ENCODE measurements at places on chromosomes 11 and 22. TPM values are rescaled to one million over a fixed set of nuclear protein-coding genes. Genes with fewer than 3 reads are reported as not detected.

The AQP11 gene
- total RNA-seq: 0.67 TPM

The RCOR2 gene
- not detected for total RNA-seq

DNA sequence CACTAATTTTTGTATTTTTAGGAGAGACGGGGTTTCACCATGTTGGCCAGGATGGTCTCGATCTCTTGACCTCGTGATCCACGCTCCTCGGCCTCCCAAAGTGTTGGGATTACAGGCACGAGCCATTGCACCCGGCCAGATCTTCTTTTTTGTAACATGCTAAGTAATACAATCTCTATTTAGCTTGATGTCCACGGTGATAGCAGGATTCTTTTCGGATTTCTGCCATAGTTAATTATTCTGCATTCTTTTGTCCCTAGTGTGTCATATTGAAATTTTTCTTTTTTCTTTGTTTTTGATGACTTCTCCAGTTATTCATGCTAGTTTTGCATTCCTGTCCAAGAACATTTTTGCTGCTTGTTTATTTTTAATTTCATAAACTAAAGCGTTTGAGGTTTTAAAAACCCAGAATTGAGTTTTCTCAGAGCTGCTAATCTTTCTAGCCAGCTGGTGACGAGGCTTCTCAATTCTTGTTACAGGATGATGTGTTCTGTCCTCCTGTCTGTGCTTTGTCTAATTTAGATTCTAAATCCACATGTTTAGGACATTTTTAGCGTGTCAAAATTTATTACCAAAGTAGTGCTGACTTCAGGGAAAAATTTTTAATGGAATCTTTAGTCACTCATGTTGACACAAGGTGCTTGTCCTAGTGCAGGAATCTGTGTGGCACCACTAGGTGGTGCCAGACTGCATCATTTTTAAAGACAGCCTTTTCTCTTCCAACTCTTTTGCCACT is 21.8 kb downstream of the NF2 start:
- DNase-seq: peak; percentile 69

DNA sequence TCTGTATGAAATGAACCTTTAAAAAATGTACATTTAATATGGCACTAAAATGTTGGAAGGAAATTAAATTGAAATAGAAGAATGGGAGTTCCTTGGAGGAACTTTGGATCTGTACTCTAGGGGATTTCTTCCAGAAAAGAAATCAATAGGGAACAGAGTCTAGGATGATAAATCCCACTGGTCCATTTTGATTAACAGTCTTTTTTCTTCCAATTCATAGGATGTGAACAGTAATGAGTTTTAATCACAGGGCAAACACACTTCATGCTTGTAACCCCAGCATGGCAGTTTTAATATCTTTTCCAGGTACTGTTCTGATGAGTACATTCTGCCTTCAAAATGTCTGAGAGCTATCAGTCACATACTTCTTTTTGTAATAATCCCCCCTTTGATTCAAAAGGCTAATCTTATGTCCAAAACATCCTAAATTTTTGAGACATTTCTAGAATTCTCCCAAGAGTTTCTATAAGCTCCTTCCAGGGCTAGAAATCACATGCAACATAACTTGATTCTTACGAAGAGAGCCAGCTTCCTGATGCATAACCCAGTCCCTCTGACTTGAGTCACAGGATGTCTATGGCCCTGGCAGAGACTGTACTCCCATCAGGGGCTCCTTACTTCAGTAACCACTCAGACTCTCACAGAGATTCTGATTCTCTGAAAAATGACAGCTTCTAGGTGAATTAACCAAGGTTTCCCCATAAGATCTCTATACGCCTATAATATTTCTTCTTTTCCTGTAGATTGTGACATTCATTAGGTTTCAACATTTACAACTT is 112.9 kb downstream of the SLC36A4 start:
- peak; percentile 61 for DNase-seq

DNA sequence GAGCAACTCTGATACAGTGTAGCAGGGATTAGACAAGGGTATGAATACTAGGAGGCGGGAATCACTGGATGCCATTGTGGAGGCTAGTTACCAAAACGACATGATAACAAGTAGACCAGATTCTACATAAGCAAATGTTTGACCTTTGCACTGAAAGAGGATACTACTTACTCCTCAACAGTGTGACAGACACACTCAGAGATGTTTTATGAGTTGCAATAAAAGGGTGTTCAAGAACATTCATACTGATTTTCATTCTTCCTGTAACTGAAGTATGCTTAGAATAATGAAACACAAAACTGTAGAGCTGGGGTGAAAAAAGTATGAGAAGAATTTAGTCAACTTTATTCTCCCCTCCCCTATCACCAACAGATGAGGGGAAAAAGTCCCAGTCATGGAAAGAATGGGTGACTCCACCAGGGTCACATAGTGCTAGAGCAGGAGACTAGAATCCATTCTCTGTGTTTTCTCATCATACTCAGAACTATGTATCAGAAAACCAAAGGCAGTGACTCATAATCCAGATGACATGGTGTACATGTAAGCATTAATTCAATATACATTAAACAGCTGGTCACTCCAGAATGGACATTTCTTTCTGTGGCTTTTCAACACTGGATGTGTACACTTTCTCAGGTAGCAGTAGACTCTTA is 32.8 kb downstream of the ARHGAP20 start:
- DNase-seq: no peak
